ENCODE measurements at places on chromosomes 5 and 9.
A peak's percentile ranks its signal among the peaks of the same experiment; 100 is the strongest.

- peak; percentile 40 for DNase-seq
Observed at GRCh38 chr9:133532937-133533668, 1.4 kb upstream of the ADAMTSL2 start.

DNA sequence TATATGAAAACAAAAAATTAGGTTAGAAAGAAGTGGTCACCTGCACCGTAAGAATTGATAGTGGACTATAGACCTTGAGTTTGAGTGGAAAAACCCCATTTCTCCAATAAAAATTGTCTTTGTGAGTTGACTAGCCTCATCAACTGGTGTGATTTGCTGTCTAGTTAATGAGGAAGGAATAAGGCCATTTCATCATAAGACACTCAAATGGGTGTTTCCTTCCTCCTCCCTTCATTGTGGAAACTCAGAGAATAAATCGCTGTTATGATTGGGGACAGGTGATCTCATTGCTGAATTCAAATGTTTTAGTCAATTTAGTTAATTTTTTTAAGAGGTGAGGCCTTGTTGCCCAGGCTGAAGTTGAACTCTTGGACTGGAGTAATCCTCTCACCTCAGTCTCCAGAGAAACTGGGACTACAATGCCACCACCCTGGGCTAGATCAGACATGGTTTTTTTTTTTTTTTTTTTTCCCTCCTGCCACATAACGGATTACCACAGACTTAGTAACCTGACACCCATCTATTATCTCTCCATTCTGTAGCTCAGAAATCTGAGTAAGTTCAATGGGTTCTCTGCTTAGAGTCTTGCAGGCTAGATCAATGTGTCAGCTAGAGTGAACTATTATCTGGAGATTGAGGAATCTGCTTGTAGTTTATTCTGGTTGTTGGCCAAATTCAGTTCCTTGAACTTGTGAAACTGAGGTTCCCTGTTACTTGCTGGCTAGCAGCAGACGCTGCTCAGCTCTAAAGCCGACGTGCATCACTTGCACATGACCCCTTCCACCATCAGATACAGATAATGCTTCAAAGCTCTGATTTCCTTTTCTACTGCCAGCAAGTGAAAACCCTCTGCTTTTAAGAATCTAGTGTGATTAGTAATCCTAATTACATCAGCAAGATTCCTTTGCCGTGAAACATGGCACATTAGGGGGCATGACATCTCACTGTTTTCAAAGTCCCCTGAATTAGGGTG, 663.8 kb upstream of the CDH9 start:
- peak; percentile 67 for DNase-seq

DNA sequence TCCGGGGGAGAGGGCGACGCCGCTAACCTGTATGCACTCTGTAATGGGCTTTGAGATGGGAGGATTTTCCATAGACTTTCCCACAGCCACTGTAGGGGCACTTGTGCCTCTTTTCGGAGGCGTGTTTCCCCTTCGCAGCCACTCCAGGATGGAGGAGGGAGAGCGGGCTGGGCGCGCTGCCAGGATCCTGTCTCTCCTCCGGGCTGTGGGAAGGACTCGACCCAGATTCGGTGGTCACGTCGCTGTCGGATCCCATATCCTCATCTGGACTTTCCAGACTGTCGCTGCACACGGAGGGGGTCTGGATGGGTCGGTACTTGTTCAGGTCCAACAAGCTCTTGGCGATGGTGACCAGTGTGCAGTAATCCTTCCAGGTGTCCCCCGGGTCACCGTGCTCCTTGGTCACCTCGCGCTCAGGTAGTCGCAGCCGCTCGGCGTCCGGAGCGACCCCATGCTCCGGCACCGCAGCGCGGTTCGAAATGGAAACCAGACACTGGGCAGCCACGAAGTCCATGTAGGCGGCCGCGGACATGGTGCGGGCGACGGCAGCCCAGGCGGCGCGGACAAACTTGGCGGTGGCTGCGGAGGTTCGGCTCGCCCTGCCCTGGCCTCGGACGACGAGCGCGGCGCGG, 1.5 kb downstream of the KLF9 start:
- DNase-seq, result peak; percentile 88

GRCh38 chr9:132094314-132094791, 14.7 kb upstream of the MED27 start:
- DNase-seq, result peak; percentile 95

DNA sequence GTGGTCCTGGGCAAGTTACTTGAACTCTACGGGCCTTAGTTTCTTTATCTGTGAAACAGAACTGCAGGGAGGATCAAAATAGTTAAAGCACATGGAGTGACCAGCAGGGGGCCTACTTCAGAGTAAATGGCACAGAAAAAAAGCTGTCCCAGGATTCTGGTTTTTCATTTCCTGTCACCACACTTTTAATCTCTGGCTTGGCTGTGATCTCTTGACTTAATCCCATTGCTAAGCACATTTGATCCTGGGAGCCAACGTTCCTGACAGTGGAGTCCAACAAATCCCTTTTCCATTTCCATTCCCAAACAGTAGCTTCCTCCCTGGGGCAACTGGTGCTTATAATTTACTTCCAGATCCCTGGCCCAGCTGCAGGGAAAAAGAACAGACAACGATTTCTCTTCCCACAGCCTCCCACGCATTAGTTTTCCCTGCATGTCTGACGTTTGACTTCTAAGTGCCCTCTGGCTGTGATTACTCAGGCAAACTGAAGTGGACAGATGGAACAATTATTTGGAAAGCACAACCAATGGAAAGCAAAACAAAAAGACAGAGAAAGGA, 136.5 kb upstream of the STK32A start:
- DNase-seq, result peak; percentile 68

- DNase-seq, result no peak
Observed at GRCh38 chr9:19976226-19976625, 187.4 kb upstream of the SLC24A2 start.

Data from fibroblast of the aortic adventitia (primary cell).